ENCODE measurements at places on chromosomes 1 and 21. TPM values are rescaled to one million over a fixed set of nuclear protein-coding genes. Genes with fewer than 3 reads are reported as not detected.

DMBX1 gene
- 1.1 TPM for total RNA-seq

RAP1GAP gene
- 13.8 TPM for total RNA-seq

TSPEAR gene
- total RNA-seq, result not detected

SERINC2 gene
- total RNA-seq, result 19.5 TPM

CD5L gene
- not detected for total RNA-seq

RHD gene
- total RNA-seq, result not detected

CRB1 gene
- not detected for total RNA-seq

FAM229A gene
- 3.3 TPM for total RNA-seq

HES4 gene
- 54.3 TPM for total RNA-seq

FAM72D gene
- total RNA-seq, result 6.7 TPM

BMP8B gene
- 4.2 TPM for total RNA-seq

GPA33 gene
- total RNA-seq, result not detected

PER3 gene
- 0.83 TPM for total RNA-seq

RPE65 gene
- total RNA-seq, result not detected

C1orf87 gene
- total RNA-seq, result not detected

OR2T35 gene
- not detected for total RNA-seq

OR2T4 gene
- not detected for total RNA-seq

TEX38 gene
- total RNA-seq, result not detected

CD34 gene
- total RNA-seq, result not detected

SORT1 gene
- total RNA-seq, result 4.4 TPM

IKBKE gene
- total RNA-seq, result 9.2 TPM

IL19 gene
- total RNA-seq, result not detected

CFHR3 gene
- total RNA-seq, result 0.30 TPM

ANGPTL3 gene
- total RNA-seq, result not detected

KCNK1 gene
- total RNA-seq, result 13.2 TPM

PTGFR gene
- not detected for total RNA-seq

SRSF10 gene
- 94.9 TPM for total RNA-seq

FMOD gene
- total RNA-seq, result 0.09 TPM

PPIAL4G gene
- total RNA-seq, result not detected

PTPRU gene
- total RNA-seq, result 6.2 TPM

SPRR2G gene
- total RNA-seq, result not detected

BNIPL gene
- not detected for total RNA-seq

NUP210L gene
- not detected for total RNA-seq

RHBDL2 gene
- 2.7 TPM for total RNA-seq

EFNA1 gene
- 41.3 TPM for total RNA-seq

CAMK1G gene
- total RNA-seq, result 0.24 TPM

C1orf50 gene
- total RNA-seq, result 4.6 TPM

ABCB10 gene
- total RNA-seq, result 21.1 TPM

PIK3R3 gene
- total RNA-seq, result 0.89 TPM

GOLT1A gene
- total RNA-seq, result 5.5 TPM

FCRLA gene
- not detected for total RNA-seq

DHCR24 gene
- 43.4 TPM for total RNA-seq

PGLYRP4 gene
- total RNA-seq, result not detected

TNNT2 gene
- not detected for total RNA-seq

CASQ1 gene
- not detected for total RNA-seq

LCE1F gene
- total RNA-seq, result not detected

HTR6 gene
- 0.17 TPM for total RNA-seq

ETNK2 gene
- total RNA-seq, result 3.2 TPM

OR2L8 gene
- total RNA-seq, result not detected

FOXD2 gene
- 0.40 TPM for total RNA-seq

CROCC gene
- total RNA-seq, result 7.2 TPM

HES2 gene
- total RNA-seq, result 3.1 TPM

SLC25A34 gene
- 0.13 TPM for total RNA-seq
